ENCODE measurements at places on chromosomes 5 and 9. TPM values are rescaled to one million over a fixed set of nuclear protein-coding genes. Genes with fewer than 3 reads are reported as not detected.

DNA sequence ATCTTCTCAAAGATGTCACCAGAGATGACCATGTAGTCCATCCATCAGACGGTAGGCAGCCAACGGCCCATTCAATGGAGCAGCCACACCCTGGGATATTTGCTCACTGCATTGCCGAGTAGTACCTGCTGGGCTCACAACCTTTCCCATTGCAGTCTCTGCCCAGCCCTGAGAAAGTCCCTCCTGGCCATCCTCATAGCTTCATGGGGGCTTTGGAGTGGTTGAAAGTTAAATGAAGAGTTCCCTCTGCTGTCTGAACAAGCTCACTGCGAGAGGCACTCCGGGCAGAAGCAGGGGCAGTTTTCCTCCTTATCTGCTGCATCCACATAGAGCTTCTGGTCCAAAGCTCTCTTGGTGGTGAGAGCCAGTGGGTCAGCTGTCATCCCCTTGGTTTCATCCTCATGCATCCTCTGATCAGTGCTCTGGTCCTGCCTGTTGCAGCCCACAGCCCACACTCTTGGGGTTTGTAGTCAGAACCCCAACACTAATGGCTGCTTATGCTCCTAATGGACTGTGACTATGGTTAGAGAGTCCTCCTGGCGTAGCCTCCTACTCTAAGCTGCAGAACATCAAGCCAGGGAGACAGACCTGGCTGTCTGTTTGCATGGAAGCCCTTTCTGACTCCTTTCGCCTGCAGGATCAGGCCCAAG lies 23.3 kb downstream of the TNFSF8 start:
- H3K4me1 ChIP-seq, result peaks cover 20% of the 10 kb centered on the region
- H3K4me3 ChIP-seq, result no peak overlapping the region
- H3K27ac ChIP-seq, result no peak overlapping the region
- H3K36me3 ChIP-seq, result no peaks in the 10 kb centered on the region
- no peaks in the 10 kb centered on the region for H3K27me3 ChIP-seq

DNA sequence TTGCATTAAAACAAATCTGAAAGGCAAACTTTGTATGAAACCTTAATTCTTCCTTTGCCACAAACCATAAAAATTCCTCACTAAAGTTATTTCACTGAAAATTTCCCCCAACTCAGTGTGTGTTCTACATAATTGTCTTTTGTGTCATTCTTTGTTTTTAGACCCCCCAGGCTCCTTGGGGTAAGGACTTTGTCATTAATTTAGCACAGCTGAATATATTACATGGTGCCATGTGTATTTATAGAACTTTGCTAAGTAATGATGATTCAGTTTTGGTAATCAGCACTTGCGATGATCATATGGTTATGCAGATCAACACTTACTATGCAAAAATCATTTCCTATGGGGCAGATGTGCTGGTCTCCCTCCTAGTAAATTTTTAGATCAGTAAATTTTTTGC lies 712.1 kb upstream of the MEF2C start:
- no peaks in the 10 kb centered on the region for H3K4me1 ChIP-seq
- H3K27ac ChIP-seq, result no peak overlapping the region
- DNase-seq, result no peak
- no peaks in the 10 kb centered on the region for H3K36me3 ChIP-seq
- no peaks in the 10 kb centered on the region for H3K27me3 ChIP-seq

DNA sequence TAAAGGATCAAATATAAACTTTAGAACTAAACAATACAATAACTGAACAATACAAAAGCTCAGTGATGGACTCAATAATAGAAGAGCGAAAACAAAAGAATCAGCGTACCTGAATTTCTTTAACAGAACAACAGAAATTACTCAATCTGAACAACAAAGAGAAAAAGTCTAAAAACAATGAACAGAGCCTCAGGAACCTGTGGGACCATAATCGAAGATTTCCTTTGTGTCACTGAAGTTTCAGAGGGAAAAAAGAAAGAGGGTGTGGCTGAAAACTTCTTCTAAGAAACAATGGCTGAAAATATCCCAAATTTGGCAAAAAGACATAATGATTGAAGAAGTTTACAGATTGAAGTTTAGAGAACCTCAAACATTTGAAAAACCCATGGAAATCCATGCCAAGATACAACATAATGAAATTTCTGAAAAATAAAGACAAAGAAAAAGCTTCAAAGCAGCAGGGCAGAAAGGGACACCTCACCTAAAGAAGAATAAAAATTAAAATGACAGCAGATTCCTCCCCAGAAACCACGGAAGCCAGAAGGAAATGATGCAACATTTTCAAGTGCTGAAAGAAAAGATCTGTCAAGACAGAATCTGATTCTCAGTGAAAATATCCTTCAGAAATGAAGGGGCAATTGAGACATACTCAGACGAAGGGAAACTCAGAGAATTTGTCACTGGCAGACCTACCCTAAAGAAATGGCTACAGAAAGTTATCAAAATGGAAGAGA lies 288.8 kb downstream of the ARL15 start:
- H3K27ac ChIP-seq, result no peak overlapping the region
- peak; percentile 42 for DNase-seq
- no peak overlapping the region for H3K4me3 ChIP-seq
- H3K27me3 ChIP-seq, result no peaks in the 10 kb centered on the region

DNA sequence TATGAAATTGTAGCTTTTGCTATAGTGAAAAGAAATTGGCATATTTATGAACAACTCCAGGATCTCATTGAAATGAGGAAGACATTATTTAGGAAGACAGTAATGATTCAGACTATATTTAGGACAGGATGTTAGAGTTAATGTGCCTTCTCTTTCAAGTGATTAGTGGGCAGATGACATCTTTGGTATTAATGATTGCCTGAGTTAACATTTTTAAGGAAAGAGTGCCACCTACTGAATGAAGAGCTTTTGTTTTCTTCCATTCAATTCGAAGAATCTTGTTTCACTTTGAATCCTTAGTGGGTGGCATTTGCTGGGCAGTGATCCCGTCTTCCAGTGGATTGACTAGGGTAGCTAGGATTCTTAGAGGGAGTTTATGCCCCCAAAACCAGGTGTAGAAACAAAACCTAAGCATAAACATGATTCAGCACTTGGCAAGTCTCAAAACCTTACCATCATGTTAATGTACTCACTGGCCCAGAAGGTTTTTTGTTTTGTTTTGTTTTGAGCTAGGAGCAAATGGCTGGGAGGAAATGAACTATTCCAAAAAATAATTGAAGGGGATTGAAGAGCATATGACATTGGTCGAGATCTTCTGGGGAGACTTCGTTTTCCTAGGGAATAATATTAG lies 23.2 kb downstream of the MAP3K1 start:
- peak overlapping the region; percentile 62 for H3K27ac ChIP-seq
- no peaks in the 10 kb centered on the region for H3K36me3 ChIP-seq
- peaks cover 11% of the 10 kb centered on the region for H3K4me1 ChIP-seq
- H3K4me3 ChIP-seq, result peak overlapping the region; percentile 47
- peak; percentile 74 for DNase-seq

GRCh38 chr9:131056781-131057506 lies 39.4 kb upstream of the AIF1L start:
- H3K27me3 ChIP-seq, result peaks cover 17% of the 10 kb centered on the region
- H3K4me3 ChIP-seq, result no peak overlapping the region
- H3K36me3 ChIP-seq, result no peaks in the 10 kb centered on the region
- no peak for DNase-seq
- H3K4me1 ChIP-seq, result no peaks in the 10 kb centered on the region

- H3K27ac ChIP-seq, result no peak overlapping the region
- H3K4me3 ChIP-seq, result no peak overlapping the region
- H3K4me1 ChIP-seq, result peaks cover 17% of the 10 kb centered on the region
- DNase-seq, result no peak
Observed at GRCh38 chr5:15933259-15934207, 246.1 kb downstream of the MARCHF11 start.

DNA sequence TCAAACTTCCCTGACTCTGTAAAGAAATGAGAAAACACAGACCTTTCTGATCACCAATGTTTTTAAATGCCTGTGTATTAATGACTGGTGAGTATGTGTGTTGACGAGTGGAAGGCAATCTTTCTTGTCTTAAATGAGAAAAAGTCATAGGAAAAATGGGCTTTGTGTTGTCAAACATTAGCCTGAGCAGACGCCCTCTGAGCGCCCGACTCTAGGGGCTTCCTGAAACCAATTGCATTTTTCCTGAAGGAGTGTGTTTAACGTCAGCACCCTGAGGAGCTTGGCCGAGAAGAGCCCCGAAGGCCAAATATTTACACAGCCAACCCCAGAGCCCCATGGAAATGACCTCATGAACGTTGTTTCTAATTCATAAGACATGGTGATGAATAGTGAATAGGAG lies 154.3 kb downstream of the PHF2 start:
- no peaks in the 10 kb centered on the region for H3K36me3 ChIP-seq
- H3K27me3 ChIP-seq, result no peaks in the 10 kb centered on the region
- no peak overlapping the region for H3K27ac ChIP-seq
- no peak for DNase-seq
- no peaks in the 10 kb centered on the region for H3K4me1 ChIP-seq

DNA sequence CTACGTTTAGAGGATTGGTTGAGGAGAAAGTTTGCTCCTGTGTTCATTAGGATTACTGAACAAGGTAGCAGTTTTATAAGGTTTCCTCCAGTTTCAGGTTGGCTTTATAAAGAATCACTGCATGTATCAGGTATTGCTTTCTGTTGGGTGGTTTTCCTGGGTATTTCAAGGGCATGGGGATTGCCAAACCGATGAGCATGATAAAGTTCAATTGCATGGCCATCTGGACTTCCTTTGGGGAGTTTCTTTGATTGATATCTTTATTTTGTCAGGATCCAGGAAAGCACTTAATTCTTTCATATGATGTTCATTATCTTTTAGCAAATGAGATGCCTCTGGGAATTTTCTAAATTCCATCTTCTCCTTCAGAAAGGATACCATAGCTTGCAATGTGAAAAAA lies 10.3 kb upstream of the GABBR2 start:
- H3K27ac ChIP-seq, result no peak overlapping the region
- H3K27me3 ChIP-seq, result peaks cover 34% of the 10 kb centered on the region
- no peak for DNase-seq
- H3K4me3 ChIP-seq, result no peak overlapping the region

DNA sequence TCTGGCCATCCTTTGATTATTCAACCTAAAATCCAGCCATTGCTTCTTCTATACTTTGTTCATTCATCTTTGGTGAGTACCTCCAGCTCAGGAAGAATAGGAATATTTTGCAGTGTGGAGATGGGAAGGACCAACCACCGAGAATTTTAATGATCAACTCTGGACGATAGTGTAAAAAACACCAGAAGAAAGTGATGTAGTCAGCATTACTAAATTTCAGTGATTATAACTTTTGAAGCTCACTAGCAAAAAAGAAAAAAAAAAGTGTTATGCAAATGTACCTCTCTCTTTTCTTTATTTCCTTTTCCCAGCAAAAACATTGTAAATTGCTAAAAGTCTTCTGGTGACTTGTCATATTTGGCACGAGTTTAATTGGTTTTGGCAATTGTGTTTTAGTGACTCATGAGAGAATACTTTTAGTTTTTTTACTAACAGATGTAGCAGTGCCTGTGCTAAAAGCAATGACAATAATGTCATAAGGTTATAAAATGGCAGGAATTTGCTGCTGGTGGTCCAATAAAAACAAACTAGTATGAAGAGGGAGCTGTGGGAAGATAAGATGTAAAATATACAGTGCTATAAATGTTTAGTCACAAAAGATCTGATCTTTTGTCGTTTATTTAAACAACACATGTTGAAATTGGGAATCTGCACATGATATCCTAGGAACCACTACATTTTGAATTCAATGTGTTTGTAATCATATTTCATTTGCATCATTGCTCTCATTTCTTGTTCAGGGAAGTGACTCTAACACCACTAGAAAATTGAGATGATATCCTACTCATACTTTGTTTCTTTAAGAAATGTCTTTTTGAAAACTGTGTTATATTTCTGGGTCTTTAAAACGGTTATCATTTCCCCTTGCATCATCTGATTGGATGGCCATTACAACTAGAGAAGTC lies 81.3 kb upstream of the ERCC6L2 start:
- no peak overlapping the region for H3K4me3 ChIP-seq
- H3K27ac ChIP-seq, result peak overlapping the region; percentile 97
- no peaks in the 10 kb centered on the region for H3K36me3 ChIP-seq
- peak; percentile 98 for DNase-seq
- peaks cover 19% of the 10 kb centered on the region for H3K27me3 ChIP-seq

GRCh38 chr9:91042541-91042940 lies 240.9 kb downstream of the SYK start:
- H3K4me1 ChIP-seq, result peaks cover 23% of the 10 kb centered on the region
- no peak overlapping the region for H3K27ac ChIP-seq
- no peak for DNase-seq
- H3K4me3 ChIP-seq, result no peak overlapping the region
- H3K36me3 ChIP-seq, result no peaks in the 10 kb centered on the region

DNA sequence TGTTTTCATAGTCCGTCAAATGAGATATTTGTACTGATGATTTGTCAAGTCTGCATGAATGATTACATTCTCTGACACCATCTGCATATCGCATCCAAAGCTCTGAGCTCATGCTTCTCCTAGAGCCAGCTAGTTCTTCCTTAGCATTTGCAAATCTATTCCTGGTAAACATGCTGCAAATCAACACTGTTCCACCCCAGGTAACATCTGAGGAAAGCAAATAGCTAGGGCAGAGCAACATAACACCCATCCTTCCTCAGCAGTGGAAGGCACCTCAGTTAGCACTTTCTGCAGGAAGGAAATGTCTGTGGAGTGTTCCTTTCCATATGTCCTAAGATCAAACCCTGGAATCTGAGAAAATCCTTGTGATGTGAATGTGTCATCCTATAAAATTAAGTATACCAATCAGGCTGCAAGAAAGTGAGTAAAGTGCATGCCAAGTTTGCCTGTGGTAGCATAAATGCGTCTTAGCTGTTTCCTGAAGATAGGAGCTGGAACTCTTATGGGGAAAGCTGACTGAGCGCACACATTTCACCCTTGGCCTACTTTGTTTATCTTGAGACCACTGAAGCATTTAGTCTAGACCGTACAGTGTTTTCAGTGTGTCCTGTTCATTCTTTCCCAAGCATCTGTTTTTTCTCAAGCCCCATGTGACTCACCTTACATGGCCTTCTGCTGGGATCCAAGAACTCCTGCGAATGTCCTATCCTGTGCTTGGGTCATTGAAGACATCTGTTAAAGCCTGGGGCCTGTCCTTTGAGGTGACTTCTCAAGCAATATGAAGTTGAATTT lies 50.9 kb upstream of the STARD4 start:
- H3K4me1 ChIP-seq, result peaks cover 2% of the 10 kb centered on the region
- no peaks in the 10 kb centered on the region for H3K27me3 ChIP-seq
- H3K27ac ChIP-seq, result no peak overlapping the region
- no peaks in the 10 kb centered on the region for H3K36me3 ChIP-seq

DNA sequence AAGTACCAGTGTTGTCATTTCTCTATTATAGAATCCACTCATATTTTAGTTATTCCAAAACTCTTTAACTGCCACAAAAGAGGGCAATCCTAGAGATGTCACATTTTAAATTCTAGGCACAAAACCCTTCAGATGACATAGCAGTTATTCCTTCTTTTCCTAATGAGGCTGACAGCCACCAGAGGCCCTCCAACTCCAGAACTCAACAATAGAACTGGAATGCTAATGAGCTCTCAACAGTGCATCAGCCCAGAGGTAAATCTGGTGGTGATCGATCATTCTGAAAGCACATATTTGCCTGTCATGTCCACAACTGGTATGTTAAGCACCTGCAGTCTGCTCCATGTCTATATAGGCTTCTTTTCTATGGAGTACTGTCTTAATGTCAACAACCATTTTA lies 40.2 kb upstream of the RAB3C start:
- H3K4me3 ChIP-seq, result no peak overlapping the region
- no peak for DNase-seq
- H3K36me3 ChIP-seq, result no peaks in the 10 kb centered on the region
- H3K4me1 ChIP-seq, result no peaks in the 10 kb centered on the region
- H3K27me3 ChIP-seq, result no peaks in the 10 kb centered on the region

PCDH12 gene
- 0.02 TPM for polyA plus RNA-seq

Data from IMR-90 (cell line).